CD4-positive, alpha-beta T cell treated with Interleukin-6 at 100 ng/mL for 8 hours (primary cell): ENCODE measurements at places on chromosomes 11 and 22.

DNA sequence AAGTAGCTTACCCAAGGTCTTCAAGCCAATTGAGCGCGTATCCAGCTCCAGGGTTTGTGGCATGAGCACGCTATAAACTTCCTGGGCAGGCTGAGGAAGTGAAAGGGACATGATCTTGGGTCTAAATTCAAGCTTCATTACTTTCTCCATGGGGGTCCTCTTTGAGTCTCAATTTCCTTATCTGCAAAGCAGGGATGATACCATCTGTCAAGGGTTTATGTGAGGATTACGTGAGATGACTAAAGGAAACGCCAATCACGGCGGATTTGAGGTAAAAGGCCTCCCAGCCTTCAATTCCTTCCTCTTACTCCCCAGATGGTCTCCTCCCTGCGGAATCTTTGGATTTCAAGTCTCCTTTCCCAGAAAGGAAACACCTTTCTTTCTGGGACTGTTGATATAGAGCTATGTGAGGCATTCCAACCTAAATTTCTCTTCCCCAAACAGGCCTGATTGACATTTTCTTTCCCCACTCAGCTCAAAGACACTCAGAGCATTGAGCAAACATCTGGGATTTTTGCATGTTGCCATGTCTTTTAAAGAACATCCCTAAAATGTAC is 474.4 kb downstream of the INSC start:
- DNase-seq = no peak

DNA sequence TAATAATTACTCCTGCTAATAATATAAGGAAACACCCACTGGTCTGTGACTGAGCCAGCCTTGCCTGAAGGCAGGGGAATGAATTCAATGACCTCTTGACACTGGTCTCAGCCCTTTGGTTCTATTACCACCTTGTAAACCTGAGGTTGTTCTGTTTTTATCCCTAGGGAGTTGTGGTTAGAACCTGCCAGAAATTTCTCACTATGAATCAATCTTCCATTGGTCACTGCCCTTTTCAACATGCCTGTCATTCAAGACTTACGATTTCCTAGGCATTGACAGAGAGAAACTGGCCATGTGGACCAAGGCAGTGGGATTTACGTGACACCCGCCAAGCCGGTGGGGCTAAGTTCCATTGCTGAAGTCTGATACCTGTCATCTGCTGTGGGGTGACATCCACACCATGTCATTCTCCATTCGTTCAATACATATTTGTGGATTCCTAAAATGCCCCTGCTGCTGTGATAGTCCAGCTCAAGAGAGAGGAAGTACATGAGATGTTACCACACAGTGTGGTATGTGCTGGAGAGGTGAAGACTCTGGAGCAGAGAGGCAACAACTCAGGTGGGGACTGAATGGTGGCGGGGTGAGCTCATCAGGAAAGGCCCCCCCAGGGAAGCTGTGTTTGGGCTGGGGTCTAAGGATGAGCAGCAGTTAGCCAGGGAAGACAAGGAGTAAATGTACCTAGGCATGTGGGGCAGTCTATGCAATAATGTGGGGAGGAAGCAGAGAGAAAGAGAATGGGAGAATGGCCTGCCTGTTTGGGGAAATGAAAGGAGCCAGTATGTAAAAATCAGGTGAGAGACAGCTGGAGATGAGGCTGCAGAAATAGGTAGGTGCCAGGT is 15.2 kb upstream of the EHF start:
- DNase-seq = no peak

DNA sequence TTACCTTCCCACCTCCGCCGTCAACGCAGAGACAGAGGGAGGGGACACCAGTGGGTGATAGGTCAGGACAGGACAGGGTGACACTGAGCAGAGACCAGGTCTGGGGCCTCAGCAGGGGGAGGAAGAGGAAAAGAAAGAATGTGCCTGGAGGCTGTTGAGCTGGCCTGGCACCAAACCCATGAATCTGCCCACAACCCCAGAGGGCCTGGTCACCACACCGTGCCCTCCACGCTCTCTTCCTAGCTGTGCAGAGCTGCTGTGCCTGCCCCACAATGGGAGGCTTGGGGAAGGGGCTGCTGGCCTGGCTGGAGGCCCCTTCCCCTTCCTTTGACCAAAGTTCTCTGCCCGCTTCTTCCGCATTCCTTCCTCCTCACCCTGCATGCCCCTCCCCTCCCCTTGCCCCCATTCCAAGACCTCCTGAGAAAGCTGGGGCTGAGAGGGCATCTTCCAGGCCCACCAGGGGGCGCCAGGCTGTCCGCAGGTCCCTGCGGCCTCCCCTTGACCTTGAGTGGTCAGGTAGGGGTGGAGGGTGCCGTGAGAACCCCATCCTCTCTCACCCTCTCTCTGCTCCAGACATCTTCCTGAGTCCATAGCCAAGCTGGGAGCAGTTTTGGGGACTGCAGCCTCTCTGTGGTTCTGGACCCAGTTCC is 11.0 kb upstream of the CACNA1I start:
- no peak for DNase-seq

GRCh38 chr11:72411623-72412419 is 22.5 kb downstream of the CLPB start:
- DNase-seq = no peak

DNA sequence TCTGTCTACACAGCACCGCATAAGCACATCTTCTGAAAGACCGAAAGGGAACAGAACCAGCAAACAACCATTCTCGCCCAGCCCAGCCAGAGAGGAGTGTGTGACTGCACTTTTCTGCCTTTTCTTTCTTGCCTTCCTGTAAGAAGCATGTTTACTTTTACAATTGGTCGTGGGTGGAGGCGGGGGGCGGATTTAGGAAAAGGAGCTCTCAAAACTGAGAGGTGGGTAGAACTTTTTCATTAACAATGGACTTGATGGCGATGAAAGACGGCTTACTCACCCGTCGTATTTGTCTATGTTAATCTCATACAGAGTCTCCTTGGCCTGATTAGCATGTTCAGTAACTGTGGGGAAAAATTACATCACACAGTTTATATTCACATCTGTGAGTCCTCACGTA is 27.2 kb downstream of the CERK start:
- DNase-seq = no peak

GRCh38 chr11:15586741-15587473 is 472.2 kb downstream of the INSC start:
- DNase-seq = no peak

DNA sequence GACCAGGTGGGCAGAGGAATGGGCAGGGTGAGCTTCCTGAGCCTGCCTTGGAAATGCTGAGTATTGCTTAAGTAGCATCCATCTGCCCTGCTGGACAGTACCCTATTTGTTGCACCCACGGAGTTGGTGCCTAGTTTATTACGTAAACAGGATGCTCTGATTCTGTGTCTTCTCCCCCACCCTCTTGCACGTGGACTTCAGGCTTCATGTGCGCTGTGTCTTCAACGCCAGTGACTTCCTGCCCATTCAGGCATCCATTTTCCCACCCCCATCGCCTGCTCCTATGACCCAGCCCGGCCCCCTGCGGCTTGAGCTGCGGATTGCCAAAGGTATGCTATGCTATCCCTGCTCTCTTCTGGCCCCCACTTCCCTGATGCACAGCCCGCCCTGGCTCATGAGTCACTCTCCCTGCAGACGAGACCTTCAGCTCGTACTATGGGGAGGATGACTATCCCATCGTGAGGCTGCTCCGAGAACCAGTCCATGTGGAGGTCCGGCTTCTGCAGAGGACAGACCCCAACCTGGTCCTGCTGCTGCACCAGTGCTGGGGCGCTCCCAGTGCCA is 5.7 kb downstream of the ZP1 start:
- DNase-seq = no peak
